ENCODE measurements at places on chromosomes 4 and X. TPM values are rescaled to one million over a fixed set of nuclear protein-coding genes. Genes with fewer than 3 reads are reported as not detected.
A peak's percentile ranks its signal among the peaks of the same experiment; 100 is the strongest.

The HMX1 gene
- not detected for polyA plus RNA-seq

GRCh38 chr4:68469482-68469881 is 22.2 kb downstream of the TMPRSS11E start:
- no peak for DNase-seq

DNA sequence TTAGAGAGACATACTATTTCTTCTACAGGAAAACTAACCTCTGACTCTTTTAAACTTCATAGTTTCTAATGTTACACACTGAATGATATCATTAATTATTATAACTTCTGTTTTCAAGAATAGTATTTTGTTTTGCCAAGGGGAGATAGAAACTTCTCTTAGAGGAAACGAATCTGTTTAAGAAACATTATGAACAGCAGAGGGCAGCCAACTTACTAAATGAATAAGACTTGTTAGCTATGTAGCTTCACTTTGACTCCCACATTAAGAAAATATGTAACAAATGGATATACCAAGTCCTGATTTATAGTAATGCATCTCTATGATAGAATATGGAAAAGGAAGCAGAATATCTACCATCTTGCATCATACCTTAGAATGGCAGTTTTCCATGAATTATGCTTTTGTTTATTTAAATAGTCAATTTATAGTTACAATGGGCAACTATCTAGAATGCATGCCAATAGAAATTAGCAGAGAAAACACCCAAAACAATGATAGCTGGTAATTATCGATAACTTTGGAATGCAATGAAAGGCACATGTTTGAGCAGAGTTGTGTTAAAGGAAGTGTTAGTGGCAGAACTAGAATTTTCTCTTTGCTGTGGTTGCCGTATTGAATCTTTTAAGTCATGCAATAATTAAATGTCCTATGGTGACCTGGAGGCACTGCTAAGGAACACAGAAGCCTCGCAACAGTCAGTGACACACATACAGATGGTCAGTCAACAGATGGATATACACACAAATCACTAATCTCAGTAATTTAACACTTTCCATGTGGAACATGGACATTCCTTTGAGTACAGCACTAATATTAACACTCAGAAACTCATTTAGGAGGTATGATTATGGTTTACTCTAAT is 105.7 kb upstream of the PDLIM3 start:
- DNase-seq, result peak; percentile 44

GRCh38 chr4:176042195-176042594 is 23.4 kb upstream of the WDR17 start:
- DNase-seq, result no peak

DNA sequence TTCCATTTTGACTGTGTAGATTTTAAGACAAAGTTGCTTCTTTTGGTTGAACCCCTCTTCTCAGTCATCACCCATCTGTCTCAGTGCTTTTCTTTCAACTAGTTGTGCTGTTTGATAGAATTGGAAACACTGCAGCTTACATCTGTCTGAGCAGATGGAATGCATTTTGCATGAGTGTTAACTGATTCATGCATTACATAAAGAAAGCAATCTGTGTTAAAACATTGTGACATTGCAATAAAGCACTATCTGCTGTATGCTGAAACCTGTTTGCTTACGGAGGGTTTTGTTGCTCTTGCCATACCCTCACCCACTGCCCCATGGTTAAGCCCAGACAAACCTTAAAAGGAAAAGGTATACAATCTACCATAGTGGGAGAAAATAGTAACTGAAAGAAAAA is 47.4 kb downstream of the NRK start:
- no peak for DNase-seq

- no peak for DNase-seq
These were observed 3.5 kb downstream of the GUCY1B1 start for GRCh38 chr4:155762334-155762733.

- DNase-seq, result no peak
These were observed 35.9 kb downstream of the GYPA start for GRCh38 chr4:144104509-144105130.

GRCh38 chrX:111411557-111411956 is 435 bp downstream of the DCX start:
- DNase-seq, result no peak

- no peak for DNase-seq
These were observed 328.7 kb downstream of the EPHA5 start for GRCh38 chr4:65341557-65341956.

DNA sequence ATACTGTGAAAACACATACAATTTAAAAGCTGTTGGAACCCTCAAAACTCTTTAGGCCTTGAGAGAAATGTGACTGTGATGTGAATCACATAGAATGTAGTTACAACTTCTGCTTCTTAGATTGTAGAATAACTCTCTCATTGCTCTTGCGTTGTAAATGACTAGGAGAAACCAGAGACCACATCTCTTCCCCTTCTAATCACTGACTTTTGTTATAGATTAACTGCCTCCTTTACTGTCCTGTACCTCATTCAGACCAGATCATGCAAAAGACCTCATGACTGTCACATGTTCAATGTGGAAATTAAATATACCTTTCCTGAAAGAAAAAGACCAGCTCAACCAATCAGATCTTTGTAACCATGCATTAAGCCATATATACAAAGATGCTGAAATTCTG is 43.2 kb upstream of the NEIL3 start:
- no peak for DNase-seq

GRCh38 chr4:116880625-116881024 is 204.8 kb downstream of the TRAM1L1 start:
- no peak for DNase-seq

The HTRA3 gene
- polyA plus RNA-seq, result 7.9 TPM

The BEX3 gene
- polyA plus RNA-seq, result 535 TPM

The MAP9 gene
- 29.9 TPM for polyA plus RNA-seq

DNA sequence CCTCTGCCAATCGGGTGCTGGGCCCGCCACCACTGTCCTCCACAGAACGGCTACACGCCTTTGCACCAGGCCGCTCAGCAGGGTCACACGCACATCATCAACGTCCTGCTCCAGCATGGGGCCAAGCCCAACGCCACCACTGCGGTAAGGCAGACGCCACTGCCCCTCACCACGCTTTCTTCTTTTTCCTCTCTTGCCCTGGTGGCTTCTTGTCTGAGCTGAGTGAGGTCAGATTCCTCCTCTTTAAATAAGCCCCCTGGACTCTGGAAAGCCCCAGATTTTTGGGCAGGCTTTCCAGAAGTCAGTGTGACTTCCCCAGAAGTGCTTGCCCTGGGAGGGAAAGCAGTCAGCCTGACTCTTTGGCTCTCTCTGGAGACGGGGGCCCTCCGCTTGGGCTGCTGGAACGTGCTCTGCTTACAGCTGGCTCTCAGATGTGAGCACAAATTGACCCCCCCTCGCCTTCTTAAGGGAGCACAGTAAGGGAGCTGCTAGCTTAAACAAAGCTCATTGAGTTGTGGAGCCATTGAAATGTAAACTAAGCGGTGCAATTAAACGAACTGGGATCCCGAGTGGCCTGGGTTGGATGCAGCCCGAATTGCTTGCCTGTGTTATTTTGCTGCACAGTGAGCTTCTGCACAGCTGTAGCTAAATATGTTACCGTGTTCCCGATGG is 243.1 kb downstream of the ANK2 start:
- DNase-seq, result peak; percentile 32

GRCh38 chrX:42837747-42838146 is 59.8 kb upstream of the PPP1R2C start:
- DNase-seq, result no peak

DNA sequence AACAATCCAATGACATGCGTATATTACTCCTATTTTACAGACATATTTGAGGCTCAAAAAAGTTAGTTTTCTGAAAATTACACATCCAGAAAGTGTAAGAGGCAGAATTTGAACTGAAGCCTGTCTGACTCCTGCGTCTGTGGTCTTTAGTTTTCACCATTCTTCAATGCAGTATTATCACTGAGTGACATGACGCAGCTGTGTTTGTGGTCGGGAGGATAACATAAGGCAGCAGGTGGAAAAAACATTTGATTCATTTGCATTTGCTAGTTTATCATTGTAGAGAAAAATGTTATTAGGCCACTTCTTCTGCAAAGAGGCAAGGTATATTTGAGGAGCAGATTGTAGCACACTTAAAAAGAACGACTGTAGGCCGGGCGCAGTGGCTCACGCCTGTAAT is 186.7 kb downstream of the TENM3 start:
- no peak for DNase-seq

- DNase-seq, result no peak
These were observed 692.5 kb downstream of the CENPC start for GRCh38 chr4:66852843-66853242.

DNA sequence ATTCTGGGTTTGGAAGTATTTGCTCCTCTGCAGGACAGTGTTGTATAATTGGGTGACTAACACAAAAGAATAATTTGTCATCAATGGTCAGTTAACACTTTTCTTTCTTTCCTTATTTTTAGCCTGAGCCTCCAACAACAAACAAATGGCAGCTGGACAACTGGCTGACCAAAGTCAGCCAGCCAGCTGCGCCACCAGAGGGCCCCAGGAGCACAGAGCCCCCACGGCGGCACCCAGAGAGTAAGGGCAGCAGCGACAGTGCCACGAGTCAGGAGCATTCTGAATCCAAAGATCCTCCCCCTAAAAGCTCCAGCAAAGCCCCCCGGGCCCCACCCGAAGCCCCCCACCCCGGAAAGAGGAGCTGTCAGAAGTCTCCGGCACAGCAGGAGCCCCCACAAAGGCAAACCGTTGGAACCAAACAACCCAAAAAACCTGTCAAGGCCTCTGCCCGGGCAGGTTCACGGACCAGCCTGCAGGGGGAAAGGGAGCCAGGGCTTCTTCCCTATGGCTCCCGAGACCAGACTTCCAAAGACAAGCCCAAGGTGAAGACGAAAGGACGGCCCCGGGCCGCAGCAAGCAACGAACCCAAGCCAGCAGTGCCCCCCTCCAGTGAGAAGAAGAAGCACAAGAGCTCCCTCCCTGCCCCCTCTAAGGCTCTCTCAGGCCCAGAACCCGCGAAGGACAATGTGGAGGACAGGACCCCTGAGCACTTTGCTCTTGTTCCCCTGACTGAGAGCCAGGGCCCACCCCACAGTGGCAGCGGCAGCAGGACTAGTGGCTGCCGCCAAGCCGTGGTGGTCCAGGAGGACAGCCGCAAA is 106.0 kb downstream of the KLHL8 start:
- no peak for DNase-seq

DNA sequence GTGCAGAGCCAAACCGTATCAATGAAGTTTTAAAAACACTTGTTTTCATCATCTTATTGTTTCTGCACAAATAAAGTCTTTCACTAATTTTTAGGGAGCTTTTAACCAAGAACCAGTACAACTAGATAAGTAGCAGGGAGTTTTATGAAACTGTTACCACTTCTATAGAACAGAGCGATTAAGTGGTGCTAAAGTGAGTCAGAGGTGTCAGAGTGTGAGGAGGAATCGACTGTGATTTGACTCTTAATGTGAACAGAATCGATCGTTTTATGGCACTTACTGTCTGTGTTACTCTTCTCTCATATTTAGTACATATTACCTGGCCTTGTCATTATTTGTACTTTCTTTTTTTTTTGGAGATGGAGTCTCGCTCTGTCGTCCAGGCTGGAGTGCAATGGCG is 43.3 kb downstream of the PDK3 start:
- no peak for DNase-seq

DNA sequence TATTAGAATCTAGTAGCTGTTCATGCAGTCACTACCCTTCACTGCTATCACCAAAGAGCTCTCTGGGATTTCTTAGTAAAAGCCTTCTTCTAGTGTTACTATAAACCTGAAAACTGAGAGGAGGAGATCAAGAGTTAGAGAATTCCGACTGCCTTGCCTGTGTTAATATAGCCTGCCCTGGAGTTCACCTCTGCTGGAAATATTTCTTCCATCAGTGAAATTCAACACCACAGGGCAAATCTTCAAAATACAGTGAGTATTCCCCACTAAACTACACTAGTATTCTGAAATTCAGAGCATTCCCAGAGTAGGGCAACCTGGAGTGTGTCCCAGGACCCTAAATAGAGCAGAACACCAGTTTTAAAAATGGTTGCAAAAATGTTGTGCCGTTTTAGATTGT is 301.1 kb downstream of the ARHGAP24 start:
- no peak for DNase-seq

The FMR1NB gene
- not detected for polyA plus RNA-seq

- DNase-seq, result no peak
These were observed 38.6 kb downstream of the SORBS2 start for GRCh38 chr4:185773419-185773818.

DNA sequence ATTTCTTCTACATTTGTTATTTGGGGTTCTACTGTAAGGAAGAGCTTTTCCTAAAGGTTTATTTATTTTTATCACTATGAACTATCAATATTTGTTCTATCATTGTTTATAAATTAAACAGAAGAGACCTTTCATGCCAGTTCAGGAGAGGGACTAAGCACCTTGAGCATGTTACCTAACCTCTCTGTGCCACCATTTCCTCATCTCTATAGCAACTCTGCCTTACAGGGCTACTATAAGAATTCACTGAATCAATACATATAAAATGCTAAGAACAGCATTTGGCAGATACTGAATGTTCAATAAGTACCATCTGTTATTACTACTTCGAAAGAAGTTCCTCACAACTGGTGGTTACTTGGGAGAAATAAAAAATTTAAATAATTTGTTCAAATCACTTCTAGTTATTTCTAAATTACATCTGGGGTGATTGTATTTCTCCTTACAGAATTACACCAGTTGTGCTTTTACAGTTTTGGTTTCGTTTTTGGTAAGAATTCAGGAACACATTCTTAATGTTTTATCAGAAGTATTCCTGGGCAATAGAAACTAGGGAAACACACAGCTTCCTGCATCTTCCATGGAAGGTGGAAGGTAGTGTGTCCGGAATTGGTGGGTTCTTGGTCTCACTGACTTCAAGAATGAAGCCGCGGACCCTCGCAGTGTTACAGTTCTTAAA is 32.9 kb downstream of the EREG start:
- DNase-seq, result no peak

The RNF212 gene
- 11.3 TPM for polyA plus RNA-seq

The PRKG2 gene
- 0.99 TPM for polyA plus RNA-seq

DNA sequence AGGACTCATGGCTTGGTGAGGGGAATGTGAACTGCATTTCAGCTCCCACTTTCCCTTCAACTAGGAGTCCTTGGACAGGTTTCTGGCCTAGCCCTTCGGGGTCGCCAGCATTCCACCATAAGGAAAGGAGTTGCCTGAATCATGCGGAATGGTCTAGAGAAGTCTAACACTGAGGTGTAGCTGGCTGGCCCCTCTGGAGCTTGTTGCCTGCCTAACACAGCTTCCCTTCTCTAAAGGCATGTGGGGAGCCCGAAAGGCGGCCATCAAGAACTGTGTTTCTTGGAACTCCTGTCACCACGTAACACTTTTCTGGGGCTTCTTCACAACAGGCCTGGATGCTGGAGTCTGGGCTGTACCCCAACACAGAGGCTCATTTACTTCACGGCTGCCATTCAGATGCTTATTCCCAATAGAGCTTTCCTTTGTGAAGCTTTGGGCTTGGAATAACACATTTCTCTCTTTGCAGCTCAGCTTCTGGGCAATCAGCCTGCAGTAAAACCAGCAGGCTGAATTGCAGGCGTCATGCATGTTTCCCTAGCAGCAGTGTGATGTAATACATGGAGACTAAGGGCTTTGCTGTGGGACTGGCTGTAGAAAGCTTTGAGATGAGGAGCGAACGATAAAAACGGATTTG is 5.4 kb downstream of the GABRQ start:
- no peak for DNase-seq

GRCh38 chr4:148539387-148539786 is 97.2 kb upstream of the NR3C2 start:
- DNase-seq, result no peak

GRCh38 chrX:134761788-134762187 is 103.5 kb upstream of the PLAC1 start:
- no peak for DNase-seq

Data from right renal cortex interstitium (tissue), 3 donors.